ENCODE measurements at places on chromosomes 2 and 18. TPM values are rescaled to one million over a fixed set of nuclear protein-coding genes. Genes with fewer than 3 reads are reported as not detected.

The CKAP2L gene
- total RNA-seq, result 12.3 TPM

The MLPH gene
- total RNA-seq, result 270 TPM

The SERPINB11 gene
- total RNA-seq, result not detected

The STARD6 gene
- total RNA-seq, result not detected
